ENCODE measurements at places on chromosomes 6 and 20.

DNA sequence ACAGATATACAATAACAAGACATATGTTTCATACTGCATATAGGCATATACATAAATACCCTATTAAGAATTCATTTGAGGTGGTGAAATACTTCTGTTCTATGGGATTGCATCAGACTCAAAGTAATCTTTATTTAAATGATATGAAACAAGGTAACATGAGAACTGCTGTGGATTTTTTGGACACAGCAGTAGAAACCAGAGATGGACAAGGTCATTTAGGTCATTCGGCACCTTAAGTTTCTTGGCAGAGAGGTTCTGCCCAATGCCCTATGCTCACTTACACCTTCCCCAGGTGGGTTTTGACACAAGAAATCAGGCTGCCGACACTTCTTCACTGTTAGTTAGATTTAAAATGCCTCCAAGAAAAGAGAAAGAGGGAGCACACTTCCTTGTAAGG, 43.9 kb upstream of the RBM24 start:
- DNase-seq, result no peak

DNA sequence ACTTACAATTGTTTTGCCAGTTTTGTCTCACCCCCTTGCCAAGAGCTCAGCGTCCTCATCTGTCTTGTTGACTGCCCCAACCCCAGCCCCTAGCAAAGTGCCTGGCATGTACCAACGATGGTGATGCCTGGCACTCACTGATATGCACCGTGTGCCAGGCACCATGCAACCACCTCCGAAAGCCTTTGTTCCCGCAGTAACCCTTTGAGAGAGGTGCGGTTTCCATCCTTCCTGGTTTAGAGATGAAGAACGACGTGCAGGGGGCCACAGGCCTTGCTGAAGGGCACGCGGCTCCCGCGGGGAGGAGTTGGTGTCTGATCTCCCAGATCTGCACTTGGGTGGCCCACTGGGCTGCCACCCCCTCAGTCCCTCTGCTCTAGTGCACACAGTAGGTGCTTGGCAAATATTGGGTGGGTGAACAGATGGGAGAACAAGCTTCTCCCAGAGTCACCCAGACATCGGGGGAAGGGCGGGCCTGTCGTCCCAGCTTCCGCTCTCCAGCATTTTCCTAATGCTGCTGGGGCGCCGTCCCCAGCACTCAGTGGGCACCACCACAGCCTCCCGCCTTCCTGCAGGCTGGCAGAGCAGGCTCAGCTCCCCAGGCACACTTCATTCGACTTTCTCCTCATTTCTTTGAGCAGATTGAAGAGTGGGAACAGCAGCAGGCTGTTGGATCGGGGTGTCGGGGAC, 35.3 kb downstream of the DLGAP4 start:
- DNase-seq, result no peak

GRCh38 chr6:116963972-116964371, 86.9 kb downstream of the RFX6 start:
- no peak for DNase-seq

DNA sequence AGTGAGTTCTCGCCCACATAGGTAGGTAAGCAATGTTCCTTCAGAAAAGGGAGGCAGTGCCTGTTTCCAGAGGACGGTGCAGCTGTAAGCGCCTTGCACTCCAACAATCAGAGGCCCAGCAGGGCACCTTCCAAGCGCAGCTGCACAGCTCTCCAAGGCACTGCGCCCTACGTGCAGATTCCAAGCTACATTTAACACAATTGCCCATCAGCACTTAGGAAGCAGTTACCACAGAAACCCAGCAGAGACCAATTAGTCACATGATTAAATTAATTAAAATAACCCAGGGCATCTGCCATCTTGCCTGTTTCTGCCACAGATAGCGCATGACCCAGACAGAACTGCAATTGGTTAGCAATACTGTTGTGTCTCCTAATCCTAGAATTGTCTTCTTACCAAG, 65.5 kb downstream of the SOBP start:
- DNase-seq, result no peak

DNA sequence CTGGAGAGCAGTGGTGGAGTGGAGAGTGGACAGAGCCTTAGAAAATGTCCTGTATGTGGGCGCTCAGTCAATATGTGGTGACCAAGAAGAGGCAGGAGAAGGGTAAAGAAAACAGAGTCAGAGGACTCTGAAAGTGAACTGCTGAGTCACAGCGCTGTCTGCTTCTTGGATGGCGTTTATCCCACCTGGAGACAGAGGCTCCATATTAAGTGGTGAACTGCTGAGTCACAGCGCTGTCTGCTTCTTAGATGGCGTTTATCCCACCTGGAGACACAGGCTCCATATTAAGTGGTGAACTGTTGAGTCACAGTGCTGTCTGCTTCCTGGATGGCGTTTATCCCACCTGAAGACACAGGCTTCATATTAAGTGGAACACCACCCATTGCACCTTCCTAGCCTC, 119.3 kb upstream of the RALGAPA2 start:
- no peak for DNase-seq

DNA sequence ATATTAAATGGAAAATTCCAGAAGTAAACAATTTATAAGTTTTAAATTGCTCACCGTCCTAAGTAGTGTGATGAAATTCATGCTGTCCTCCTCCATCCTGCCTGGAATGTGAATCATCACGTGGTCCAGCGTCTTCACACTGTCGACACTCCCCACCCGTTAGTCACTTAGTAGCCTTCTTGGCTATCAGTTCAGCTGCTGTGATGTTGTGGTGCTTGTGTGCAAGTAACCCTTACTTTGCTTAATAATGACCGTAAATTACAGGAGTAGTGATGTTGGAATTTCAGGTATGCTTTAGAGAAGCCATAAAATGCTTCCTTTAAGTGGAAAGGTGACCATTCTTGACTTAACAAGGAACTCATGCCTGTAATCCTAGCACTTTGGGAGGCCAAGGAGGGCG, 25.2 kb downstream of the RIOK1 start:
- DNase-seq, result peak; percentile 72

- DNase-seq, result no peak
Measured at GRCh38 chr20:57584768-57585461, 24.0 kb downstream of the PCK1 start.

DNA sequence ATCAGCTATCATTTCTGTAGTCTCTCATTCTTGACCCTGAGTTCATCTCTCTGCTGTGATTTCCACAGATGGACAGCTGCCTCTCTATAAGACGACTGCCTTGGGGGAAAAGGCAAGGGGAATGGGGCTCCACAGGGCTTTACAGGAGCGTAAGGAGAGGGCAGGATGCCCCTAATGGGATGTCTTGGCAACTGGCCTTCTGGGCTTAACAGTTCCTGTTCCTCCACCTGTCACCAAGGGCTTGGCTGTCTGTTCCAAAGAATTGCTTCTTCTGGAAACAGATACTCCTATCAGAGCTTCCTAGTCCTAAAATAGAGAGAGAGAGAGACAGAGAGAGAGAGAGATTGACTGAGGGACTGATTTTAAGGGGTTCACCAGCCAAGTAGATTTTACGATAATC, 181.9 kb downstream of the TMEM200A start:
- DNase-seq, result no peak

DNA sequence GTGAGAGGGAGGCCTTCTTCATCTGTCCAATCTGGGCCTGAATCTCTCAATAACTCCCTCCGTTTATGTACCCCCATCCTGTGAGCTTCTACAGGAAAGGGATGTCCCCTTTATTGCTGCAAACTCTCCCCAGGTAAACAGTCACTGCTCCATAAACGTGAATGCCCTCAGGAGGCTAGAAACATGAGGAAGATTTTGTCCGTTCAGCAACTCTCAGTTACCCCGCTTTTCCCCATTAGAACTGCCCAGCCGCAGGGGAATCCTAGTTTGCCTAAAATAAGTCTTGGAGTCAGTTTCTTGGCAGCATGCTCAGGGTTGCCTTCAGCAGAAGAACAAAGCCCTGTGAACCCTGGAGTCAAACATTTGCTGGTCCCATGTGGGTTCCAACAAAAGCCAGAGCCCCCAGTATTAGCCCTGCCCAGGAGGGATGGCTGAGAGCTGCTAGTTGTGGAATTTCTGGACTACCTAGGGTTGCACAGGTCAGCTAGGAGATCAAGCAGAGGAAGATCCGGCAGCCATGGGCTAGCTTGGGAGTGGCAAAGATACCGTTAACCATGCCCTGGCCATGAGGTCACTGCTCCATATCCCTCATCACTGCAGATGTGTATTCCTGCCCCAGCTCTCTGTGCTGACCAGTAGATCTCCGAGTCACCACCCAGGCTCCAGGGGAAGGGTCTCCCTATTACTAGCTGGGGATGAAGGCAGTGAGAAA, 640 bp downstream of the LRRN4 start:
- no peak for DNase-seq

GRCh38 chr20:12061466-12061865, 143.8 kb downstream of the BTBD3 start:
- no peak for DNase-seq

GRCh38 chr6:12132351-12133222, 120.5 kb downstream of the HIVEP1 start:
- DNase-seq, result no peak

DNA sequence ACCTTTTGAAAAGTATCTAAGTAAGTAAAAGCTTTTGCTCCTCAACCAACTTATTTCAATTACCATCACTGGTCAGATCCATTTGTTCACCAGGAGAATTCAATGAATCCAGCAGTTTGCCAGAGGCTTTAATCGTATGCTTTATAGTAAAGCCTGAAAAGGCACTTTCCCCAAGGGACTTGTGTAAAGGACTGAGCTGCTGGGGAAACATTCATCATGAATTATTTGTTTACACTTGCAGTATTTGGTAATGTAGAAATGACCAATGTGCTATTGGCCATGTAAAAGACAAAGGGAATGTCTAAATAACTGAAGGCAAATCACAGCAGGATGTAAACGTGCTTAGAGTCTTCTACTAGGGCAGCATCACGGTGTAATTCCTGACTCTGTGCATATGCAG, 471.4 kb downstream of the ADGRB3 start:
- DNase-seq, result no peak

GRCh38 chr6:161227004-161227960, 46.6 kb downstream of the AGPAT4 start:
- no peak for DNase-seq

DNA sequence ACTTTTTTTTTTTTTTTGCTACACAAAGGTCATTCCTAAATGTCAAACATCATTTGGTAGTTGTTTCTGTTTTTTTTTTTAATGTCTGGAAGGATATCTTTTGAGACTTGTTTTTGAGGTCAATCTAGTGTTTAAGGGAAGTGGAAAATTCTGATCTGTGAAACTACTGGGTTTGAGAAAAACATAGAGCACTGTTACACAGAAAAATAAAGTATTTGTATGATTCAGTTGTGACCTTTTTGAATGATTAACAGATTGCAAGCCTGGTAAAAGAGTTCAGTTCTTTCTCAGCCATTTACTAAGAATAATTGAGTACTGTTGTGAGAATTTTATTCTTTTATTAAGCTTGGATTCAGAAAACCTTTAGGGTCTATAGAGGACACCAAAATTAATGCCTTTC, 276.7 kb downstream of the ADGRB3 start:
- no peak for DNase-seq

- no peak for DNase-seq
Measured at GRCh38 chr6:2221726-2222274, 23.6 kb downstream of the GMDS start.

DNA sequence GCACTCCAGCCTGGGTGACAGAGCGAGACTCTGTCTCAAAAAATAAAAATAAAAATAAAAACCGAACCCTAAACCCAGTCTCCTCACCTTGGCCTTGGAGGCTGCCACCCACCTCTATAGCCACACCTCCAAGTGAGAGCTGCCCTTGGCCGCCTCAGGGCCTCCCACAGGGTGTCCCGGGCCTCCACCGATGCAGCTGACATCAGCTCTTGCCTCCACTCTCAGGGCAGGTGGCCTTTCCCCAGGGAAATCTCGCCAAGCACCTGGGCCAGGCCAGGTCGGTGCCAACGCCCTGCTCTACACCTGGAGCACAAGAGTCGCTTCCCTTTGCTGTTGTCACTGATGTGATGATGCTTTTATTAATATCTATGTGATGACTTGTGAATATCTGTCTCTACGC, 8.9 kb upstream of the MYL9 start:
- no peak for DNase-seq

GRCh38 chr20:50592282-50593004, 82.3 kb downstream of the PTPN1 start:
- DNase-seq, result no peak

- DNase-seq, result peak; percentile 92
Measured at GRCh38 chr20:23225407-23226060, 125.1 kb upstream of the NXT1 start.

- no peak for DNase-seq
Measured at GRCh38 chr20:62938105-62938888, at the start of gene GID8. Gene GID8 (plus strand): TSS chr20:62938147. CDS start chr20:62941503, 3,356 bp downstream.

DNA sequence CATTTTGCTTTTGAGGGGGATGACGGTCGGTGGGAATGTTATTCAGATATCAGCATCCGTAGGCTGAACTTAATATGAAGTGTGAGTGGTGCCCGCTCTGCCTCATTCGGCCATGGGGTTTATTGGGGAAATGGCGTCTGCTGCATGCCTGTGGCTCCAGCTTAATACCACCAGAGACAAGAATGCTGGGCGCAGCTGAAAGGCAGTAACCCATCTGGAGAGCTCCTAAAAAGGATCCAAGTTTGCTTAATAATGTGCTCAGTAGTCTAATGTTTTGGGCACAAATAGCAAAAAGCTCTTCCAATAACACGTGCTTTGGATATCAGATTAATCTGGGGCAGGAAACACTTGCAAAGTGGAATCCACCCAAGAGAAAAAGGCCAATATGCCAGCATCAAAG, 273.0 kb upstream of the TAB2 start:
- DNase-seq, result peak; percentile 67
